NCI-H774 (cell line): ENCODE measurements at places on chromosomes 6 and 20.

DNA sequence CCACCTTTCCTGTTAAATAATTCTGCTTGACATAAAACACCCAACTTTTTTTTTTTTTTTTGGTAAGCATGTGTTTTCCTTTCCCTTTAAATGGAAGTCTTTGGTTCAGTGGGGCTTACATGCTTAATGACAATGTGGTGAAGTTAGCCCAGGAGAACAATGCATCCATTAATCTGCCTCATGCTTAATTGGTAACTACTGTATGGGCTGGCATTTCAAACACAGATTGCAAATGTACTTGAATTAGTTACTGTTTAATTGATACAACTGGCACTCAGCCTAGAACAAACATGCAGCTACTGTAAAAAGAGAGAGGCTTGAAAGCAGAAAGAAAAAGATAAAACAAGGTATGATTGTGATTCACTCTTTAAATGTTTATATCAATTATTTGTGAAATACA is 483.6 kb upstream of the NOX3 start:
- peak; percentile 31 for DNase-seq

DNA sequence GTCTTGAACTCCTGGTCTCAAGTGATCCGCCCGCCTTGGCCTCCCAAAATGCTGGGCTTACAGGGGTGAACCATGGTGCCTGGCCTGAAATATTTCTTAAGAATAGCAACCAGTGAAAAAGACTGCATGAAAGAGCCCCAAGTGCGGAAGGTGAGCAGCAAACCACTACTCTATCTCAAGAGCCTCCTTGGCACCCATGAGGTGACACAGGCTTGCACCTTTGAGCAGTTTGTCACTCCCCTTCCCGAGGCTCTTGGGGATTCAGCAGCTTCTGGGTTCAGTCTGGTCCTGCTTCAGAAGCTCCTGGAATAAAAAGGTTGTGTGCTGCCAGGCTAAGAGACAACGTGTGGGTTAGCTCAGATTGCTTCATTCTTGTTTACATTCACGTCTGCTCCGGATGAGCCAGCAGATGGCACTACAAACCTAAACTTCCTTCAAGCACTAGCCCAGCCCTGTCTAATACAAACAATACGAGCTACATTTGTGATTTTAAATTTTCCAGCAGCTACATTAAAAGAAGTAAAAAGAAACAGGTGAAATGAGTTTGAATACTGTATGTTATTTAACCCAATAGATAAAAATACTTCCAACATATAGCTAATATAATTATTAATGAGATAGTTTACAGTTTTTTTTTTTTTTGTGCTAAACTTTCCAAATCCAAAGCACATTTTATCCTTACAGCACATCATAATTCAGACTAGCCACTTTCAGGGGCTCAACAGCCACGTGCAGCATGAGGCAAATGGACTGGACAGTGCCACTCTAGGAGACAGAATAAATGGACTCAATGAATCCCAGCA is 46.2 kb downstream of the GJA10 start:
- peak; percentile 80 for DNase-seq

- DNase-seq, result no peak
Observed at GRCh38 chr6:139888681-139889122, 514.3 kb upstream of the CITED2 start.

- DNase-seq, result peak; percentile 6
Observed at GRCh38 chr6:32954986-32955802, 2.3 kb upstream of the HLA-DMA start.

- no peak for DNase-seq
Observed at GRCh38 chr6:165843121-165843520, 180.1 kb upstream of the PDE10A start.

DNA sequence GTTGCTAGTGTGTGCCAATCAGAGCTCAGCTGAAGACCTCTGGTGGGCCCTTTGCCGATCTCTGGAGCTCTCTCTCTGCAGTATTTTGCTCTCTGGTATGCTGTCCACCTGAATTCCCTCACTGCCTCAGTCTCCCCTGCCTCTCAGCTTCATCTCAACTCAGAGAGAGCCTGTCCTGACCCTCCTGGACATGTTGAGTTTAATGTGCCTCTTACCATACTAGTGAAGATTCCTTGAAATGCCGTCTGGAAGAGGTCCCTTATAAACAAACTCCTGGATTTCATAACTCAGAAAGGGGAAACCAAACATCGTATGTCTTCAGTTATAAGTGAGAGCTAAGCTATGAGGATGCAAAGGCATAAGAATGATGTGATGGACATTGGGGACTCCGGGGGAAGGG is 231.1 kb upstream of the ZNF217 start:
- DNase-seq, result no peak

GRCh38 chr6:166632731-166633130 is 5.7 kb upstream of the RPS6KA2 start:
- DNase-seq, result no peak

- no peak for DNase-seq
Observed at GRCh38 chr20:17624070-17624469, 54.2 kb downstream of the DSTN start.

DNA sequence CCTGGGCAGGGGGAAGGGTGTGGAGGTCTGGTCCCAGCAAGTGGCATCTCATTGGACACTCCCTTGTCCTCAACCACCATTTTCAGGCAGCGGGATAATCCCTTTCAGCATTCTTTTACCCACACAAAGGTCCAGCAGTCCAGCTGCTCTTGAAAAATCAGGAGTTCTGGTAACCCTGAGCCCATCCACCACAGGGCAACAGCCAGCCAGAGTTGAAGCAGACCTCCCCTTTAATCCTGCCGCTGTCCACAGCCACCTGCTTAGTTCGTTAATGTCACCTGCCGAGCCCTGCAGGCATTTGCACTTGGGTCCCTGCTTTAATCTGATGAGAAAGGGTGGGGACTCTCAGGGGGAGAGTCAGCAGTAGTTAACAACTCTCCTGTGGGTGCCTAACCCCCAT is 11.1 kb downstream of the TMEM74B start:
- no peak for DNase-seq
